ENCODE measurements at places on chromosomes 16 and 17. TPM values are rescaled to one million over a fixed set of nuclear protein-coding genes. Genes with fewer than 3 reads are reported as not detected.

The MT4 gene
- total RNA-seq = not detected

DNA sequence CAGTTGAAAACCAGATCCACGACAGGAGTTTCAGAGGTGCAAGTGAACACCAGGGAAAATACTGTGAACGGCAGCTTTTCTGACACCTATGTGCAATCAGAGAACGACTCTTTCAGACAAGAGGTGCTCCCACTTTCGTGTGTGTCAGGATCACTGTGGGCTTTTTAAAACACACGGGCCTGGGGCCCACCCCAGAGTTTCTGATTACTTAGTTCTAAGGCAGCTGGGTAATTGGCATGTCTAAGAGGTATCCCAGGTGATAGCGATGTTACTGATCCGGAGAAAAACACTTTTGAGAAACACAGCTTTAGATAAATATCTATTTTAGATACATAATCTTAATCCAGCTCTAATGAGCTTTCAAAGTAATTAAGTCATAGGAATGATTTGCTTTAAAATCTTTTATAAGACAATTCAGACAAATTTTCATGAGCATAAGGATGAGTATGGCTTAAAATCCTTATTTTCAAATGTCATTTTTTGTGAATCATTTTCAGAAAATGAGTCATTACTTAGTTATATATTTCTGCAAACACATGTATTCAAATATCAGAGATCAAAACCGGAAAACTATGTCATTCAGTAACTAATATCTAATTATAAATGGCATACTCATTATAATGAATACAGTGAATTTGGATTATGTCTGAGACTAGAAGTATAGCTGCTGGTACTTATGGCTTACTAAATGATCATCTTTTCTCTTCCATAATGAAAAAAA, 217.9 kb upstream of the PSMD7 start:
- no peak for DNase-seq

GRCh38 chr16:56812884-56813283, 52.1 kb upstream of the SLC12A3 start:
- no peak for DNase-seq

GRCh38 chr17:69943058-69943457, 132.0 kb upstream of the KCNJ16 start:
- DNase-seq = no peak

GRCh38 chr16:22732400-22732799, 81.6 kb upstream of the HS3ST2 start:
- DNase-seq = no peak

The TSNAXIP1 gene
- 3.4 TPM for total RNA-seq

DNA sequence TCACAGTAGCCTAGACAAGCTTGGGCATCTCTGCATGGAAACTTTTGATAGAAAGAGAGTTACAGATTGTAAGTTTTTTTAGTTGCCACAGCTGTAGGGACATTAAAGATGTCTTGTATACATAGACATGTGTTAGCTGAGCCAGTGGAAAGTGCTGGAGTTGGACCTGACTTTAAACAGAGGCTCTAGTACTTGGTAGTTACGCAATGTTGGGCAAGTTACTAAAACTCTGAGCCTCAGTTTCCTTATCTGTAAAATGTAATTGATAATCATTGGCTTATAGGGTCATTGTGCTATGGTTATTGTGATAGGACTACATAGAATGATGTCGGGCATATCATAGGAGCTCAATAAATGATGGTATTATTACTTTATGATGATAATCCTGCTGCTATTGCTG, 225.8 kb upstream of the CPHXL start:
- no peak for DNase-seq

The ERBB2 gene
- 14.5 TPM for total RNA-seq

DNA sequence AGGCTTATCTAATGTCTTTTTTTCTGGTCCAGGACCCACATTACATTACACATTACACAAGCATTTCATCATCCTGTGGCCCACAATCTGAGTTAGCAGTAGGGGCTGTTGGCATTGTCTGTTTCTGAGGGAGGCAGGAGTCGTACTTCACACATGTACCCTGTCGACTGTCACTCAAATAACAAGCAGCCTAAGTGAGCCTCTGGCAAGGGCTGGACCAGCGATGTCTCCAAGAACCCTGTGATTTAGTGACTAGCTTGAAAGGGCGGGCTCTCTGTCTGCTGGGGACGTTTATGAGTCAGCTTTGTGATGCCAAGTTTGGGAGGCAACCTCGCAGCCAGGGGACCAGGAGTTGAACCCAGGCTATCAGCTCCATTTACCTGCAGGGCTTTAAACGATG, 251.4 kb downstream of the HS3ST3B1 start:
- DNase-seq = no peak

GRCh38 chr16:15765880-15766279, 90.9 kb downstream of the MYH11 start:
- no peak for DNase-seq

The CRYBA1 gene
- 2.7 TPM for total RNA-seq

DNA sequence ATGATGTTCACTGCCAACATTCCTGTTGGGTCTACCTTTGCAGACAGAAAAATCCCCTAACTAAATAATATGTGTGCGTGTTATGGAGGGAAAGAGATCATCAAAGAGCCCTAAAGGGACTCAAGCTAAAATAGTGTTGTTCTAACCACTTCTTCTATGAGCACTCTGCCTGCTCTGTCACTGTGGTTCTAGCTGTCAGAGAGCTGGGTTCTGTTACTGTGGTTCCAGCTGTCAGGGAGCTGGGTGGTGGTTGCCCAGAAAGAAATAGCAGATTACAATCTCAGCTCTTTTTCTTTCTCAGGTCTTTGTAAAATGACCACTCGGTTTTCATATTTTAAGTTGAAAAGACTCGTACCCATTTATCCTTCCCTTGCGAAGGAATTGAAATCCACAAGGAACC, 176.3 kb downstream of the HS3ST3A1 start:
- no peak for DNase-seq

DNA sequence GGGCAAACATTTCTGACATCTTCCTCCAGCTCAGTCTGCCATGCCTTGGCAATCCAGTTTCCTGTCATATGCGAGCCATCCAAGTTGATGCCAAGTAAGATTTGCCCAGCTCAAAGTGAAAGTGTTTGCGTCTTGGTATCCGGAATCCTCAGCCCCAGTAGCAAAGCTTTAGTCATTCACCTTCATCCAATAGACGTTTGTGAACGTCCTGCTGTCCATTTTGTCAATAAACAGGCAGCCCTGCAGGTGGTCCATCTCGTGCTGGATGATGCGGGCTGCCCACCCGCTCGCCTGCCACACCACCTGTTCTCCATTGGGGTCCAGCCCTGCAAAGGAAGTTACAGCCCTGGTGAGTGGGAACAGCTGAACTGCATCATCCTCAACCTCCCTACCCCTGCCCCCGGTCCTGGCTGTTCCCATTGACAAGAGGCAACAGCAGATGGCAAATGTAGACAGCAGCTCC, 1.5 kb downstream of the PDF start:
- DNase-seq = no peak

GRCh38 chr17:69854225-69854780, 220.7 kb upstream of the KCNJ16 start:
- DNase-seq = no peak

GRCh38 chr16:30009085-30009862, 1.6 kb downstream of the DOC2A start:
- no peak for DNase-seq

DNA sequence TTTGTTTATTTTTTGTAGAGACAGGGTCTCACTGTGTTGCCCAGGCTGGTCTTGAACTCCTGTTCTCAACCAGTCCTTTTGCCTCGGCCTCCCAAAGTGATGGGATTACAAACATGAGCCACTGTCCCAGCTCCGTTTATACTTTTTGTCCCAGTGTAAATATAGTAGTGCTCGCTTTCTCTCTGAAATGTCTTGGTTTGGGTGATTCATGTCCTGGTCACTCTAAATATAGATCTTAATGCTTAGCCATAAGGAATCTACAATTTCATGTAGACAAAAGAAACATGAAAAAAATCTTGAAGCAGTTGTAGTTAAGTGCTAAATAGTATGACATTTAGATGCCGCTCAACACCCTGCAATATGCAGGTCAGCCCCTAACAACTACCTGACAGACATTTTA, 126.9 kb downstream of the KATNIP start:
- no peak for DNase-seq

GRCh38 chr17:66403846-66404556, 101.6 kb downstream of the PRKCA start:
- DNase-seq = no peak

GRCh38 chr17:63071797-63072196, 105.8 kb downstream of the TANC2 start:
- no peak for DNase-seq

DNA sequence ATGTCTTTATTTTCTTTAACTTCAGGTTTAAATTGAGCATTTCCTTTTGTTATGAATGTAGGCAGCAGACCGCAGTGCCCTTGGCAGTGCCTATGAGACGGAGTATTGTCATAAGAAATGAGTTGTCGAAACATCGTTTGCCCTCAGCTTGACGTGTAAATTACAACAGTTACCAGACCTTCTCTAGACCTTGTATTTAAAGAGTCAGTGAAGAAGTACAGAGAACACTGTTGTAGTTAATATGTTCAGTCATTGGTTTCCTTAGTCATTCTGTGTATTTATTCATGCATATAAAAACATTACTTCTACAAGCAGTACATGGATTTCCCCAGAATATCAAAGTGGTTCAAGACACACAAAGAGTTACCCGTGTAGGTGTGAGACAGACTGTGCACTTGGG, 19.0 kb downstream of the IRF8 start:
- DNase-seq = no peak

The PRSS22 gene
- total RNA-seq = not detected

- no peak for DNase-seq
Measured at GRCh38 chr16:70699696-70700095, 13.8 kb upstream of the MTSS2 start.

GRCh38 chr17:10314329-10314728, 58.5 kb downstream of the MYH13 start:
- DNase-seq = no peak

GRCh38 chr17:68450391-68450790, 6.9 kb downstream of the WIPI1 start:
- peak; percentile 43 for DNase-seq

DNA sequence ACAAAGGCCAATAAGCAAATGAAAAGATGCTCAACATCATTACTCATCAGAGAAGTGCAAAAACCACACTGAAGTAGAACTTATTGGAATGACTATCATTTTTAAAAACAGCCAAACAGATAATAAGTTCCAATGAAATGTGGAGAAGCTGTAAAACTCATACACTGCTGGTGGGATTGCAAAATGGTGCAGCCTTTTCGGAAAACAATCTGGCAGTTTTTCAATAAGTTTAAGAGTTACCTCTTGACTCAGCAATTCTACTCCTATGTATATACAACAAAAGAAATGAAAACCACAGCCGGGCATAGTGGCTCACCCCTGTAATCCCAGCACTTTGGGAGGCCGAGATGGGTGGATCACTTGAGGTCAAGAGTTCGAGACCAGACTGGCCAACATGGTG, 49.3 kb downstream of the AKAP10 start:
- no peak for DNase-seq

GRCh38 chr16:2270070-2270462, 2.1 kb upstream of the RNPS1 start:
- DNase-seq = no peak

- peak; percentile 47 for DNase-seq
Measured at GRCh38 chr16:8096211-8096610, 494.1 kb downstream of the TMEM114 start.

DNA sequence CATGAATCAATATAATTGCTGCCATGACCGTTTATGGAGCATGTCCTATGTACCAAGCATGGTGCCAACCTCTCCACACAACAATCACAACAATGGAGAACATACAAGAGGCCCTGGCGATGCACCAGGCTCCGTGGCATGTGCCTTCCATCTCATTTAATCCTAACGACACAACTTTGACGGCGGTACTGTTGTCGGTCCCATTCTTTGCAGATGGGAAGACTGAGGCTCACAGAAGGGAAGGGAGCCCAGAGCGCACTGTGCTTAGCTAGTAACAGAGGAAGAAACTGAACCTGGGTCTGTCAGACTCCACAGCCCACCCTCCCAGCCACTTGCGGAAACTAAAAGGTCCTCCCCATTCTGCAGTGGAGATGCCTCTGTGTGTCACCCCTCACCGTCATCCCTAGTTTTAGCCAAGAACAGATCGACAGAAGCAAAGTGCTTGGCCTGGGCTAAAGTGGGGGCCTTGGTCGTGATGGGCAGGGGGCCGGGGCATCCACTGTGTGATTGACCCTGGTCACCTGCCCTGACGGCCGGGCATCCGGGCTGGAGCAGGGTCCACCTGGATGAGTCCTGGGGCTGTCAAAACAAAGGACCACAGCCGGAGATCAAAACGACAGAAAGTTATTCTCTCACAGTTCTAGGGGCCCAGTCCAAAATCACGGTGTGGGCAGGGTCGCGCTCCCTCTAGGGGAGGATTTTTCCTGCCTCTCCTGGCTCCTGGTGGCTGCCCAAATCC, 183.9 kb downstream of the C16orf95 start:
- DNase-seq = no peak

- DNase-seq = no peak
Measured at GRCh38 chr17:69672924-69673323, 258.4 kb downstream of the MAP2K6 start.

DNA sequence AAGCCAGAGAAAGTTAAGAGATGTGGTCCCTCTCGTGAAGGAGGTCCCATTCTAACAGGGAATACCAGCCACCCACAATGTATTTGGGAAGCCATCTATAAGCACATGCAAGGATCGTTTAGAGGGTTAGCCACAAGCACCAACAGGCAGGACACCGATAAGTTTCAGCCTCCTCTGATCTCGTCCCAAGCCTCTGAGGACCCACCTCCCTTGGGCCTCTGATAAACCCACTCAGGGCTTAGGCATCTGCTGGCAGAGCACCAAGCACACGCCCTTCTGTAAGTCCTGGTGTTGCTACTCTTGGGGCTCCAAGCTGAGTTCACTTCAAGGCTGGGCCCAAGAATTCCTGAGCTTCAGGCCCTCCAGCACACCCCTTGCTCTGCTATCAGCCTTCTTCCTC, 5.4 kb upstream of the PNPO start:
- DNase-seq = no peak

DNA sequence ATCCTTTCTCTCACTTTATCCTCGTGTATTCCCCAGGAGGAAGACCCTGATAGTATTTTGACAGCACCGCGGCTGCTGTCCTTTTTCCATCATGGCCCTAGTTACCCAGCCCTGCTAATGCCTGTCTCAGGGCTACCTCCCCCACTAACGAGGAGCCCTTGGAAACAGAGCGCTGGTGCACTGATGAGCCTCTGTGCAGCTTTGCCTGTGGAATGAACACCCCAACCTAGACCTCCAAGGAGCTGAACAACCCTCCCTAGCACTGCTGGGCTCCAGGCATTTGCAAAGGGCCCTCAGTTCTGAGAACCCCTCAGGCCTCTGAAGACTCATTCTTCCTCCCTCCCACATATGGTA, 23.3 kb upstream of the CCL1 start:
- DNase-seq = no peak

The USP7 gene
- total RNA-seq = 167 TPM

DNA sequence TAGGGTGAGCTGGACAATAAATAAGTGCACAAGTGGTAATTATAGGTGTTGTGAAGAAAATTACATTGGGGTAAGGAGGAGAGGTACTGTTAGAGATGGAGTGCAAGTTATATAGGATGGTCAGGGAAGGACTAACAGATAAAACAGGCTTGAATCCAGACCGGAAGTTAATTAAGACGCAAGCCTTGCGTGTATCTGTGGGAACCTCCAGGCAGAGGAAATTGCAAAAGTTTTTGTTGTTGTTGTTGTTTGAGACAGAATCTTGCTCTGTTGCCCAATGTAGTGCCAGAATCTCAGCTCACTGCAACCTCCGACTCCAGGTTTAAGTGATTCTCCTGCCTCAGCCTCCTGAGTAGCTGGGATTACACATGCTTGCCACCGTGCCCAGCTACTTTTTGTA, 2.4 kb upstream of the ZNF18 start:
- DNase-seq = no peak

GRCh38 chr16:23976524-23976923, 140.7 kb downstream of the PRKCB start:
- DNase-seq = no peak
